Hypothalamus (tissue), 51 donors: ENCODE measurements at places on chromosomes 1 and 21.

GRCh38 chr1:206699626-206700025, 14.9 kb downstream of the MAPKAPK2 start:
- DNase-seq = no peak

- no peak for DNase-seq
These were observed 13.9 kb upstream of the CENPF start for GRCh38 chr1:214588963-214589597.

- DNase-seq = no peak
These were observed 11.8 kb upstream of the FUBP1 start for GRCh38 chr1:77990629-77991204.

DNA sequence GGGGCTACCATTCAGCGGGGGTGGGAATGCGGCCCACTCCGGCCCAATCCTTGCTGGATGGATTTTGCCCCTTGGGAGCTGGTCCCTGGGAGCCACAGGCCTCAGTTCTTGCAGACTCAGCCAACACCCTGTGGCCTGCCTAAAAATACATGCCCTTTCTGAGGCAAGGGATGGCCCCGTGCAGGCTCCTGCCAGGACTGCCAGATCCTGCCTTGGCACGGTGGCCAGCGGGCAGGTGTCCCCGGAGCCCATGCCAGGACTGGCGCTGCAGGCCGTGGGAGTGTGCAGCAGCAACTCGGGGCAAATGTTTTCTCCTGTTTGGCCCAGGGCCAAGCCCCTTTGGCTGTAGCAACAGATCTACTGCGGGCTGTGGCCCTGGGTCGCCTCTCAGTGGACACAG, 1.6 kb upstream of the PANK4 start:
- DNase-seq = peak; percentile 67

DNA sequence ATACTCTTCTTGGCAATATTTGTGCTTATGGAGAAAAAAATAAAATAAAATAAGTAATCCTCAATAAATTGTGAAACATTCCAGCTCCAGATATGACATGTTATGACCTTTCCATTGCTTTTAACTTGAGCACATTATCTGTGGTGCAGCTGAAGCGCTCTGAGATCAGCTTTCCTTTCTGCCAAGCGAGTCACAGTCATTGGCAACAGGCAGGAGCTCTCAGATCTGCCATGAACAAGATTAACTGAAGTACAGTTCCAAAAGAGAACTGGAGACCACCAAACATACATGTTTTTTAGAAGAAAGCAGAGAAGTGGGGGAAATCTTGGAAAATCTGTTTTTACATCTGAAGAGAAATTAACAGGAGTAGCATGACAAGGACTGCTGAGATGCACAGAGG, 89.2 kb upstream of the DSCAM start:
- no peak for DNase-seq

DNA sequence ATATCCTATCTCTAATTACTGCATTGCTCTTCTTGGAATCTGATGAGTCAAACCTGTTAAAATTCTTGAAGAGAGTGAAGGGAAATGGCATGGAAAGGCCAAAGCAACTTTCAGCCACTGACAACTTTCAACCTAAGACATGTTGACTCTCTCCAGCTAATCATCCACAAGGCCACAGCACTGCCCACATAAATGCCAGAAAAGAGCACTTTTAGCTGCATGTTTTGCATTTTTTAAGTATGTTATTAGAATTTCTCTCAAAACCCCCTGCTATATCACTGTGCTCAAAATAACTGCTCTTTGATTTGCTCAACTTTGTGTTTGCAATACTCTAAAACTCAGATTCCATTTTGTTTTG, 352.5 kb downstream of the ADGRL2 start:
- no peak for DNase-seq

GRCh38 chr1:193335806-193336428, 149.5 kb upstream of the B3GALT2 start:
- no peak for DNase-seq

DNA sequence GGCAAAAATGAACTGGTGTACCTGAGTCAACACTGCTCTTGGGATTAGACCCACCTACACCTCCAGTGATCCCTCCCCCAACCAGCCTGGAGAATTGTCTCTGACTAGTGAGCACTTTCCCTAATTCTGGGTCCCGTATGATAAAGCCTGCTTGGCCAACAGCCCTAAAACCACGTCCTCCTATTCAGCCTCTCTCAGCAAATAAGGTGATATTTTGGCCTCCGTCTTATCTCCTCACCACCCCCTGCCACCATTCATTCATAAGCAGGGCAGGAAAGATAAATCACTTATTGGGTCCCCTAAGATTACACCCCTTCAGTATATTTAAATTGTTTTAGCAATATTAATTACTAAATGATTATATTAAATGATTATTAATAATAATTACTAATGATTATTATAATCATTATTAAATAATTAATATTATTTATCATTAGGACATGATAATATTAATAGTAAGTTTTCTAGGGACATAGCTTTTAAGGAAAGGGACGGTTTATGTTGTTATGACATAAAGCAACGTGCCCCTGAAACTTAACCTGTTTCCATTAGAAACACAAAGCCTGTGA, 108.0 kb downstream of the DUSP10 start:
- DNase-seq = no peak

DNA sequence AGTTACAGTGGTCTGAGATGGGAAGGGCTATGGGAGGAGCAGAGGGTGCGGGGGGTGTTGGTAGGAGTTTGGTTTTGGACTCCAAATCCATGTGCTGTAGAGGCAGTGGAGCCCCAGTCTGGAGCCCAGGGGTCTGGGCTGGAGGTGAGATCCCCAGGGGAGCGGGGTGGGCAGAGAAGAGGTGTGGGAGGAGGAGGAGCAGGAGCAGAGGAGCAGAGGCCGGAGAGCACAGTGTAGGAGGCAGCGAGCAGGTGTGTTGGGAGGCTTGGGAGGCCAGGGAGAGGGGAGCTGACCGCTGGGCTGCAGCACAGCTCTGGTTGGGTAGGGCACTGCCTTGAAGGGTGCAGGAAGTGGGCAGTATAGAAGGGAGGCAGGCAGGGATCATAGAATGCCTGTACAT, 28.9 kb downstream of the LHX4 start:
- DNase-seq = no peak

DNA sequence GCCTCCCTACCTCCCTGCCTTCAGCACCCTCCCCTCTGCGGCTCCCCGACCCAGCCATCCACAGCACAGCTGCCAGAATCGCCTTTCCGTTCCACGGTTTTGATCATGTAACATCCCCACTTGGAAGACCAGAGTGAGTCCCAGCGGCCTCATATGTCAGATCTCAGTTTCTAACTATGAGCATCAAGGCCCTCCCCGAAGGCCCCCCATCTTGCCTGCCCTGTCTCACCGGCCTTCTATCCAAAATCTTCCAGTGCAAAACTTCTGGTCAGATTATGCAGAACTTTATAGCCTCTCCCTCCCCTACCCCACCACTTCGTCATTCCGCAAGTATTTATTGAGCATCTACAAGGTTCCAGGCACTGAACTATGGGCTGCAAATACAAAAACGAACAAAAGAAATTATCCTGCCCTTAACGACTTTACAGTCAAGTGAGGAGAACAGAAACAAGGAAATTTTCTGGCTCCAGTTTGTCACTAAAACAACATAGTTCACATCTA, 20.3 kb upstream of the LMX1A start:
- DNase-seq = no peak

- DNase-seq = no peak
These were observed 48.0 kb downstream of the DYRK1A start for GRCh38 chr21:37414292-37415253.

- DNase-seq = no peak
These were observed 5.0 kb downstream of the MEF2D start for GRCh38 chr1:156495401-156496140.

GRCh38 chr1:226480461-226480860, 68.1 kb upstream of the STUM start:
- DNase-seq = no peak

GRCh38 chr21:17931080-17931479, 111.9 kb upstream of the C21orf91 start:
- DNase-seq = no peak

- DNase-seq = no peak
These were observed 73.0 kb downstream of the HS2ST1 start for GRCh38 chr1:86987446-86987845.

DNA sequence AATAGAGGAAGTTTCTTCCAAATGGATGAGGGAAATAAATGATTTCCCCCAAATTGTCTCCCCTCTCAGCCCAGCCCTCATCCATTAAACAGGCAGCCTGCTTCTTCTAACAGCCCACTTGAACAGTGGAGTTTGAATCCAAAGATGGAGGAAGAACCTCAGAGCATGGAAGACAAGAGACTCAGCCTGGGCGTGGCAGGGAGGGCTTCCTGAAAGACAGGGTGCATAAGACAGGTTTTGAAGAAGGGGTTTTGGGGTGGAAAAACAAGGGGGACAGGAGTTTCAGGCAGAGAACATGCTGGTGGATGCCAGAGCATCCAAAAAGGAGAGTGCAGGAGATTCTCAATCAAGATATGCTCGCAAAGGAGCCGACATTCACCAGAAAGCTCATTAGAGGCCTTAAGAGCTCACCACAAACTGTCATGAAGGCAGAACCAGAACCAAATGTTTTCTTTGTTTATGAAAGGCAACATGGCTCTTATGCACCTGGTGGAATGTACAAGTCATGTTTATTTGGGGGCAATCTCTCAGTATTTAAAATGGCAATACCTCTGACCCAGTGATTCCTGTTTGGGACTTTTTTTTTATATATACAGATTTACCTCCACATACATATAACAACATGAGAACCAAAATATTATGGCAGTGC, 26.5 kb upstream of the TSPEAR start:
- DNase-seq = no peak

- DNase-seq = no peak
These were observed 8.8 kb downstream of the NCMAP start for GRCh38 chr1:24564695-24565094.

GRCh38 chr1:93690921-93691789, 9.5 kb upstream of the BCAR3 start:
- DNase-seq = no peak

GRCh38 chr1:67791261-67791660, 42.0 kb downstream of the GNG12 start:
- DNase-seq = no peak

DNA sequence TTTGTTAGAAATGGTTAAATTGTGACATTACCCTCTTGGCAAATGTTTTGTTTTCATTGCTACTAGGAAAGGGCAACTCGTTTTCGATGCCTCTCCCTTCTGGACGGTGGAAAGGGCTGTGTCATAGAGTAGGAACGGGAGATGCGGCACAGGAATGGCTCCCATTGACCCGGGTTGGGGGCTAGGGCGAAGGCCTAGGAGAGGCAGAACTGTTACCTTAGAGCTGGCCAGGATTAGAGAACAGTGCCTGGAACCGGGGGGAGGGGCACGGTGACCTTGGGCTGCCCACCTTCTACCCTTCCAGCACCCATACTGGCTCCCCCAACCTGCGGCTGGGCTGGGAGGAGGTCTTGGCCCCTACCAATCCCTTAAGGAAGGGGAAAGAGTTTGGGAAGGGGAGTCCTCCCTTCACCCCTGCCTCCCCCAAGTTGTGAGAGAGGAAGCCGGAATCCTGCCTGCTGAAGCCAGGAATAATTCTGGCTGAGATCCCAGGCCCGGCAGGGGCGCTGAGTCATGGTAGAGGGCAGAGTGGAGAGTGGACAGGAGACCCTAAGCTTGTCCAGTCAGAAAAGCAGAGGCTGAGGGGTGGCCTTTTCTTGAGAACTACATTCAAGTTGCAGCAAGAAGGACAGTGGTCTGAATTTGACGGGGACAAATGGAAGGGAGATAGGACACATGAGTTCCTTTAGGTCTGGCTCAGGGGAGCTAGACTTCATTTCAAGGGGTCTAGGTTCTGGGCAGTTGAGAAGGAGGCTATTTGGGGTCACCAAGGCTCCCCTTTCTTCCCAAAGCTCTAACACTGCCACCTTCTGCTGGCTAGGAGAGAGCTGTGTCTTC, 8.2 kb downstream of the LMNA start:
- DNase-seq = peak; percentile 56

DNA sequence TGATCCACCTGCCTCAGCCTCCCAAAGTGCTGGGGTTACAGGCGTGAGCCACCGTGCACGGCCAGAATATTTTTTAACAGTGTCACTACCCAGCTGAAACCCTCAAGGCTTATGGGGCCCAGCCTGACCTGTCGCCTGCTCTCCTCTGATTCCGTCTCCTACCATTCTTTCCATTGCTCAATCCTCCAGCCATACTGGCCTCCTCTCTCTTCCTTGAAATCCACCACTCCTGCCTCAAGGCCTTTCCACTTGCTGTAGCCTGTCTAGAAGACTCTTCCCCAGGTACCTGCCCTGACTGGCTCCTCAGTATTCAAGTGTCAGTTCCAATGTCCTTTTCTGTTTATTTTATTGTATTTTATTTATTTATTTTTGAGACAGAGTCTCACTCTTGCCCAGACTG, 53.9 kb downstream of the YARS1 start:
- DNase-seq = no peak

GRCh38 chr1:93475681-93476080, 27.8 kb downstream of the FNBP1L start:
- DNase-seq = no peak

- peak; percentile 5 for DNase-seq
These were observed 169.9 kb downstream of the LRRC7 start for GRCh38 chr1:69737527-69738185.

- no peak for DNase-seq
These were observed 63.4 kb downstream of the DDR2 start for GRCh38 chr1:162695687-162696086.

DNA sequence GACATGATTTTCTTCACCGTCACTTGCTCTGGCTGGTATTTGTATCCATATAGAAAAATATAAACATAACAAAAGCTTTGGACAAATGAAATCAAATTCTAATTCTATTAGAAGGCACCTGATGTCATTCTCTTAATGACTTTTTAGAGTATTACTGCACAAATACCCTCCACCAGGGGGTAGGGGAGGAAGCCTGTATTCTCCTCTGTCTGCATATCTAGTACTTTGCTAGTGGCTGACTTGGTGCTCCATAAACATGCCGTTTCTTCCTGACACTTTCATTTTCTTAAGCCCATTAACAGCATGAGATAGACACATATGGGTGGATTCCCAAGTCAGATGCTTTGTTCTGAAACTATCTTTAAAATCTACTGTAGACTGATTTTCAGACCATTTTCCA, 20.6 kb upstream of the KCNJ15 start:
- DNase-seq = no peak

DNA sequence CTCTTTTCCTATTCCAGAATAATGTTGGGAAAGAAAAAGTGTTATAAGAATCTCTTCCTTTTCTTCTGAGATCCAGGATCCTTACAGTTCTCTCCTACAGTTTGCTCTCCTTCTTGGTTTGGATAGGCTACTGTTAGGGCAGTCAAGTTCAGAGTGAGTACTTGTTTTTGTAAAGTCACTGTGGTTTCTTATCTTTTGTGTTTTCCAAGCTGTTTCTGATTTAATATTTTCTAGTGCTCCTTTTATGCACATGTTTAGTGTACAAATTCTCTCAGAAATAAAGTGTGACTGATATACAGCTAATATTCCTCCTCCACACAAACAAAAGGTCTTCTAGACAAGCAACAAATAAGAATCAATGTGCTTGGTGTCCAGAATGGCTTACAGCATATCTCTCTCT, 107.7 kb downstream of the BACH1 start:
- no peak for DNase-seq

DNA sequence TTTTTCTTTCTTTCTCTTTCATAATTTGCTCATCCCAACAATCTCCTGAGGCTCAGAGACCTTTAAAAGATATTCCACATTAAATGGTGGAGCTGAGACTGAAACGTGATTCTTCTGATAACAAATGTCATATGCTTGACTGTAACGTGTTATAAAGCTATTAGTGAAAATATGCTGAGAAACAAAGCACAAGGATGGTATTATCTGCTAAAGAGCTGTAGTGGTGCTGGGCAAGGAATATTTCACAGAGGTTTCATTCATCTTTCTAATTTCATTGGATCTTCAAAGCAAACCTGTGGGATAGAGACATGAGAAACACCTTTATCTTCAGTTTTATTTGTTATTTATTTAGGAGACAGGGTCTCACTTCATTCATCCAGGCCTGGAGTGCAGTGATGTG, 98.1 kb upstream of the WLS start:
- no peak for DNase-seq
